SK-N-MC (cell line): ENCODE measurements at places on chromosomes 12 and 14.

DNA sequence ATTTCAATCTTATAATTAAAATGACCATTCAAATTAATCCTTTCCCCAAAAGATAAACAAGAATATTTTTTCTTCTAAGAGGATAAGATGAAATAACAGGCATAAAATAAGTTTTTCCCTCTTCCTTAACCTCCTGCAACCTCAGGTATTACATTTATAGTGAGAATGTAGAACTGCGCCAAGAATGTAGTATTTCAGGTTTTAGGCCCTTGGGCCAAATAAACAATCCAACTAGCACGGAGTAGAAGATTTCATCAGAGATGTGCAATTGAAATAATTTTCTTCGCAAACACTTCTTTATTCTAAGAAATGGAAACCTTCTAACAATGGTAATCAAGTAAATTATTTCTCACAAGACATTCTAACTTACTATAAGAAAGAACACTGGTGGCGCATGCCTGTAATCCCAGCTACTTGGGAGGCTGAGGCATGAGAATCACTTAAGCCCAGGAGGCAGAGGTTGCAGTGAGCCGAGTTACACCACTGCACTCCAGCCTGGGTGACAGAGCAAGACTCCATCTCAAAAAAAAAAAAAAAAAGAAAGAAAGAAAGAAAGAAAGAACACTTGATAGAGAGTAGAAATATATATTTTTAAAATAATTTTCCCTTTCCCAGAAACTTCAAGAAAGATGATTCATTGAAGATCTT is 100.8 kb downstream of the TAOK3 start:
- no peak for DNase-seq

- DNase-seq, result no peak
Observed at GRCh38 chr12:6819106-6820030, 2.3 kb upstream of the GPR162 start.

DNA sequence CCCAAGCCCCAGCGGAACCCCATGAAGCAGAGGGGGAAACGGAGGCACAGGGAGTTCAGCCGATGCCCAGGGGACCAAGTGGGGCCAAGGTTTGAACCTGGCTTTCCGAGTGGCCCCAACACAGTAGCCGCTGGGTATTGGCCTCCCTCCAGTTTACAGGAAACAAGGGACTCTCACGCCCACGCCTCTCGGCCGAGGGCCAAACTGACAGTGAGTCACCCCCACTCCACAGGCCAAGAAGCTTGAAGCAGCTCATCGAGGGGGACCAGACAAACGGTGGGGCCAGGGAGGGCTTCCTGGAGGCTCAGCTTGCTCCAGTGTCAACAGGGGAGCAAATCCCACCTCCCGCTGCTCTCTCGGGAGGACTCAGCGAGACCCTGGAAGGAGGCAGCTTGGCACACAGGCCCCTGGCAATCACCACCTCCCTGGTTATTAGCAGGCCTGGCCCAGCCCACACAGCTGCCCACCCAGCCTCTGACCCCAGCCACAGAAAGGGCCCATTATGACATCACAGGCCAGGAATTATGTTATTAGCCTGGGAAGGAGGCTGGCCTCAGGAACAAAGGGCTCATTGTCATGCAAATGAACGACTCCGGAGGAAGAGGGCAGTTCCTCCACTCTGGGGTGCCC is 54.6 kb downstream of the NCOR2 start:
- no peak for DNase-seq

DNA sequence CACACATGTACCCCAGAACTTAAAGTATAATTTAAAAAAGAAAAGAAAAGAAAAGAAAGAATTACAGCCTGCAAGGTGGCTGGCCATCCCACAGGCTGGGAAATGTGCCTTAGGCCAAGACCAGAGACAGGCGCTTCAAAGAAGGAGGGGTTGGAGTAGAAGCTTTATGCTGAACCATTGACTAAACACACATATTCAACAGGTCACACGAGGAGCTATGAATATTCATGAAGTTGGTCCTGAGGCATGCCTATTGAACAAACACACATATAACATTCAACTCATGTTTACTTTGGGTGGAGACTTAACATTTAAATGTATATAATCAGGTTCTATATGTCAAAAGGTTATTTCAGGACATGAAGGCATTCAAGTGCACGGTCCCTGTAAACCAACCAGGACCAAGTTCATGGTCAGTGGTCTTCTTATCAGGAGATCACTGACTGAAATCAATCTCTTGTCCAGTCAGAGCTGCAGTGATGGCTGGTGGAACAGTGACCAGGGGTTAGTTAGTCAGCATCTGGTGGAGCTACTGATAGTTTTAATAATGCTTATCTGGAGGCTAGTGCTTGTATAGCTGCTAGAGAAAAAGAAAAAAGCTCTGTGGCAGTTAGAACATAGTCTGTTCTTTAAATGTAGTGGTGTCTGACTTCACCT is 35.6 kb upstream of the ITPR2 start:
- no peak for DNase-seq

GRCh38 chr14:59240356-59240755 is 51.9 kb downstream of the DAAM1 start:
- no peak for DNase-seq
